ENCODE measurements at places on chromosomes 1 and 21.

DNA sequence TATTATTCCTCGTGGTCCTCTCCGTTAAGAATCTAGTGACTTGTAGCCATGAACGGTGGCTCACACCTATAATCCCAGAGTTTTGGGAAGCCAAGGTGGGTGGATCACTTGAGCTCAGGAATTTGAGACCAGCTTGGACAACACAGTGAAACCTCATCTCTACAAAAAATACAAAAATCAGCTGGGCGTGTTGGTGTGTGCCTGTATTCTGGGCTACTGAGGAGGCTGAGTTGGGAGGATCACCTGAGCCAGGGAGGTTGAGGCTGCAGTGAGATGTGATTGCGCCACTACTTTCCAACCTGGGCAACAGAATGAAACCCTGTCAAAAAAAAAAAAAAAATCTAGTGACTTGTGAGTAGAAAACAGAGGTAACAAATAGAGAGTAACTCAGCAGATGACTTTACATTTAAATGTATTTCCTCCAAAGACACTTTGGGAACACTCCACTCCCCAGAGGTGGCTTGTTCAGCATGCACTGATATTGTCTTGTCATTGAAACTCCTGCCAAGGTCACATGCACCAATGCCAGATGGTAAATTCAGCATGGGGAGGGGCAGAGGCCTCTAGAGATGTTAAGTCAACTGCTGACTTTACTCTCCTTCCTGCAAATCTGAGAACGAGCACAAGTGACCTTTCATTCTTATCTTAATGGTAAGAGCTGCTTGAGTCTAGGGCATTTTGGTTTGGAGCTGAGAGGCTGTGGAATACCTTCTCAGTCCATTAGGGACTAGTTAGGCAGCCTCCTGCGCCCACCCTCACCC, 24.9 kb downstream of the CCDC185 start:
- DNase-seq, result no peak

- DNase-seq, result no peak
Measured at GRCh38 chr1:103333141-103333540, 192.4 kb upstream of the RNPC3 start.

DNA sequence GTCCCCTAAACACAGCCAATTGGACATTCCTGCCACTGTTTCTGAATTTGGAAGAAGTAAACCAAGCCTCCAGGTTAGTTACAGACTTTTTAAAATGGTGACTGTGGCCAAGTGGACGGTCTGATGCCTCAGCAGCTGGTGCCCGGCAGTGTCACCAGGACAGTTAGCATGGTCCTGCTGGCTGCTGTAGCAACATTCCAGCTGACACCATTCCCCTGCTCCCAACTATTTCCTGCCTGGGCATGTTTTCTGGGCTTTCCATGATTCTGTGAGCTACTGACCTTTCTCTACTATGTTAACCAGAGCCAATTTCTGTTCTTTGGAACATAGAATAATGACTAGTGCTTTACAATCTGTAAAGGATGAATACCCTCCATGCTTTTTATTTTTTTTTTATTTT, 95.0 kb downstream of the TLR5 start:
- DNase-seq, result no peak

DNA sequence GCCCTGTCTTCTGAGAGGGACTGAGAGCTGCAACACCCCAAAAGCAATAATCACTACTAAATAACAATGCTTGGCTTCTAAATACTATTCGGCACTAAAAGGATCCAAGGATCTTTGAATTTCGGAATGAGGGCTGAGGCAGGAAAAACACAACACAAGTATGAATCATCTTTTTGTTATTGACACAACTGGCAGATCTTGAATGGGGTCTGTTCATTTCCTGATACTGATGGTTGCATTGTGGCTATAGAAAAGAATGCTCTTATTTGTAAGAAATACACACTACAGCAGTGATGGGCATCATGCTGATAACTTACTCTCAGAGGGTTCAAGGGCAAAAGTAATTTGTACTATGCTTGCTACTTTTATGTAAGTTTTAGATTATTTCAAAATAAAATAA, 149.2 kb upstream of the PLD5 start:
- DNase-seq, result no peak

GRCh38 chr1:231240883-231241735, at the start of gene GNPAT:
Gene GNPAT, plus strand, starts transcription at chr1:231241212. Its CDS starts 167 bp downstream, at chr1:231241379.
- peak; percentile 46 for DNase-seq

DNA sequence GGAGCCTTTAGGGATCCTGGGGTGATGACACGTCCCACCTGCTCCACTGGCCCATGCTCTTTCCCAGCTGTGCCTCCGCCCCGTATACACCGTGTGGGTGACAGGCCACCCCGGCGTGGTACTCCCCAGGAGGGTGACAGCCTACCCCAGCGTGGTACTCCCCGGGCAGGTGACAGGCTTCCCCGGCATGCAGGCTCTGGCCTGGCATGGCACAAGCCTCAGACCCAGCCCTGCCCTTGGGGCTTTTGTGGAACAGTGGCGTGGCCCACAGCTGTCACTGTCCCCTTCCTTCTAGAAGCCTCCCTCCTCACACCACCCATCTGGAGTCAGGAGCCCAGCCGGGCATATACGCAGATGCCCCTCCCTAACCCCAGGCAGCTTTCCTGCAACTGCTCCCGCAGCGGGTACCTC, 4.7 kb upstream of the PFKL start:
- no peak for DNase-seq

GRCh38 chr1:65412984-65413375, 7.5 kb upstream of the LEPR start:
- no peak for DNase-seq

DNA sequence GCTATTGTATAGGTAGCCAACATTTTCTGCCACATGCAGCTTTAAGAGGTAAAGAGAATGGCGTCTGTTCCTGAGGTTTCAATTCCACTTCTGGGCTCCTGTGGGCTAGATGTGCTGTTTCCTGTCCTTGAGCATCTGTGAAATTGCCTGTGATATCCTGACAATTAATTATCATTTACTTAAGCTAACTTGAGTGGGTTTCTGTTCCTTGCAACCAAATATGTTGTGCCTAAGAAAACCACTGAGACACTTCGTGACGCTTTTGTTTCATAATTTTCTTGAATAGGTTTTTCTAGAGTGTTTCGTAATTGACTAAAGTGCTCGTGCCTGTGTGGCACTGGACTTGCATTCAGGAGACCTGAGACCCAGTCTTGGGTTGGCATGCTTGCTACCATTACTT, 127.3 kb upstream of the POU3F1 start:
- no peak for DNase-seq

DNA sequence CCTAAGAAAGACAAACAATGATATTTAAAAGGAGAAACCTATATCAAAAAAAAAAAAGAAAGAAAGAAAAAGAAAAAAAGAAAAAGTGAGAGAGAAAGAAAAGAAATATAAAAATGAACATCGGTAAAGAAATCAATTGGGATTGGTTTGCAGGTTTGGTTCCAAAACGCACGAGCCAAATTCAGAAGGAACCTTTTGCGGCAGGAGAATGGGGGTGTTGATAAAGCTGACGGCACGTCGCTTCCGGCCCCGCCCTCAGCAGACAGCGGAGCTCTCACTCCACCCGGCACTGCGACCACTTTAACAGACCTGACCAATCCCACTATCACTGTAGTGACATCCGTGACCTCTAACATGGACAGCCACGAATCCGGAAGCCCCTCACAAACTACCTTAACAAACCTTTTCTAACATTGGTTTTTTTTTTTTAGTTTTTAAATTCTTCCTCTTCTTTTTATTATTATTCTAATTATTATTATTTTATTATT, 11.7 kb downstream of the LHX9 start:
- peak; percentile 32 for DNase-seq

Data from NCI-H1105 treated with DMSO at 0.1 percent for 48 hours (cell line).